Progenitor cell of endocrine pancreas (in vitro differentiated cells): ENCODE measurements at places on chromosomes 16 and 17.

DNA sequence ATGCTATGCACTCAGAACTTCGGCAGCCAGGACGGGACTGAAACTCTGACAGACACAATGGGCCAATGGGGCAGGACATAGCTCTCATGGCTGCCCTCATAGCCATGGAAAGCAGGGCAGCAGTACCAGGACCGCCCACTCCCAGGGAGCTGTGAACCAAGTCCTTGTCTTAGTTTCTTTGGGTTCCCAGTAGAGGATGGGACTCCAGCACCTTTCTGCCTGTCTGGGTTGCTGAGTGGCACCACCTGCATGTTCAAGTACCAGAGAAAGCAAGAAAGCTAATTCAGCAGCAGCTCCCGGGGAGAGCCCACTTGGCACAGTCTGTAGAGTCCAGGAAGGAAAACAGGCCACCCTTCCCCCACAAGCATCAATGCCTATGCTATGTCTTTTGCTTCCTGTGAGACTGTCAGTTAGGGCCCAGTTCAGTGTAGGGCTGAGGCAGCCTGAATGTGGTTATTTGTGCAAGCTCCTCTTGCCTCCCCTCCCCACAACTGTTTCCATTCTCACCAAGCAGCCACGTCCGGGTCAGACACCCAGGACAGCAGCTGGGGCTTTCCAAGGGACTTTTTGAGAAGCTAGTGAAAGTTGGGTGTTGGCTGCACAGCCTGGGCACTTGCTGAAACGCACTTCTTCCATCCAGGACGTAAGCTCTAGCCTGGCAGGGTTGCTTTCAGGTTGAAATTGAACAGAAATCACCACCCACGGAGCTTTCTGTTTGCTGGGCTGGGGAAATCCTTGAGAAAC lies 7.8 kb downstream of the SUPT4H1 start:
- no peak for DNase-seq

DNA sequence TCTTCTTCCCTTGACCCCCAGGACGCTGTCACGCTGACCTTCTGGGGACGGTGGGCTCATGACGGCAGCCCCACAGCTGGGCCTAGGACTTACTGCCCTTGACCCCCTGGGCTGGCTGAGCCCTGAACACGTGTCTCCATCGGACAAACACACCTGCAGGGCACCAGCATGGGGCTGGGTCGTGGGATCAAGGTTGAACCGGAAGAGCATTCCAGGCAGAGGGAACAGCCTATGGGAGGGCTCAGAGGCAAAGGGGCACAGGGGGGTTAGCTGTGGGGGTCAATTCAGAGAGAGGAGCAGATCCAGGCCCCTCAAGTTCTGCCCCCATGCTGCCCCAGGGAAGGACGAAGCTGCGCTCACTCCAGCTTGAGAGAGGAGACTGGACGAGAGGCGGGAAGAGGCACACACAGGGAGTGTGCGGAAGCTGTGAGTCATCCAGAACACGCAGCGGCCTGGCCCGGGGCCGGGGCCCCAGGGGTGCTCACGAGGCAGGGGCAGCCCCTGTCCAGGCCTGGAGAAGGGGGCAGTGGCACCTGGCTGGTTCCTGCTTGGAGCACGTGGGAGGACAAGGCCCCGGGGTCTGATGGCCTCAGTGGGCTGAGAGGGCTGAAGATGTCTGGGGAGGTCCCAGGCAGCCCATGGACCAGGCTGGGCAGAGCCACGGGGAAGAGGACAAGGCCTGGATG lies 9.9 kb downstream of the SSTR5 start:
- no peak for DNase-seq

DNA sequence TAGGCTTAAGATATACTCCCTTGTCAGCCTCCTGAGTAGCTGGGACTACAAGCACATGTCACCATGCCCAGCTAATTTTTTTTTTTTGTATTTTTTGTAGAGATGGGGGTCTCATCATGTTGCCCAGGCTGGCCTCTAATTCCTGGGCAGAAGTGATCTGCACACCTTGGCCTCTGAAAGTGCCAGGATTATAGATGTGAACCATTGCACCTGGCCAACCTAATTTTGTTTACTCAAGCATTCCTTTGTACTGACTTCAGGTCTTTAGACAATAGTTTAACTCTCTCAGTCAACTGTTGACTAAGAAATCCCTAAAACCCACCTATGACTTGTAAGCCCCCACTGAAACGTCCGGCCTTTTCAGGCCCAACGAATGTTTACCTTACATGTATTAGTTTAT lies 628.3 kb upstream of the CDH8 start:
- DNase-seq, result no peak

- DNase-seq, result no peak
These were observed 52.6 kb downstream of the ERN1 start for GRCh38 chr17:64077379-64077778.

DNA sequence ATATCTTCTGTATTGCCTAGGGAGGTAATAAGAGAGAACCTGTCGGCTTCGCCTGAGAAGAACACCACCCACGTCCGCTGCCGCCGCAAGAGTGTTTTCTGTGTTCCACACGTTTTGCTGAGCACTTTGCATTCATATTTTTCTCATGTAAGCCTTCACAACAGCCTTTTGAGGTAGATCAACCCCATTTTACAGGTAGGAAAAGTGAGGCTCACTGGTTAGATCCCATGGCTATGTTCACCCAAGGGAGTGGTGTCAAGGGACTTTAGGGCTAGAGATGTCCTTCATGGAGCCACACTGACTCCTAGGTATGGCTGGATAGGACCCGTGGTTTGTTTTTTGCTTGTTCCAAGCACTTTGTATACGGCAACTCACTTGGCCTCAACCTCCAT lies 87.0 kb upstream of the LGALS9 start:
- DNase-seq, result no peak

- DNase-seq, result no peak
These were observed 1.0 kb downstream of the IL27 start for GRCh38 chr16:28505489-28506137.

DNA sequence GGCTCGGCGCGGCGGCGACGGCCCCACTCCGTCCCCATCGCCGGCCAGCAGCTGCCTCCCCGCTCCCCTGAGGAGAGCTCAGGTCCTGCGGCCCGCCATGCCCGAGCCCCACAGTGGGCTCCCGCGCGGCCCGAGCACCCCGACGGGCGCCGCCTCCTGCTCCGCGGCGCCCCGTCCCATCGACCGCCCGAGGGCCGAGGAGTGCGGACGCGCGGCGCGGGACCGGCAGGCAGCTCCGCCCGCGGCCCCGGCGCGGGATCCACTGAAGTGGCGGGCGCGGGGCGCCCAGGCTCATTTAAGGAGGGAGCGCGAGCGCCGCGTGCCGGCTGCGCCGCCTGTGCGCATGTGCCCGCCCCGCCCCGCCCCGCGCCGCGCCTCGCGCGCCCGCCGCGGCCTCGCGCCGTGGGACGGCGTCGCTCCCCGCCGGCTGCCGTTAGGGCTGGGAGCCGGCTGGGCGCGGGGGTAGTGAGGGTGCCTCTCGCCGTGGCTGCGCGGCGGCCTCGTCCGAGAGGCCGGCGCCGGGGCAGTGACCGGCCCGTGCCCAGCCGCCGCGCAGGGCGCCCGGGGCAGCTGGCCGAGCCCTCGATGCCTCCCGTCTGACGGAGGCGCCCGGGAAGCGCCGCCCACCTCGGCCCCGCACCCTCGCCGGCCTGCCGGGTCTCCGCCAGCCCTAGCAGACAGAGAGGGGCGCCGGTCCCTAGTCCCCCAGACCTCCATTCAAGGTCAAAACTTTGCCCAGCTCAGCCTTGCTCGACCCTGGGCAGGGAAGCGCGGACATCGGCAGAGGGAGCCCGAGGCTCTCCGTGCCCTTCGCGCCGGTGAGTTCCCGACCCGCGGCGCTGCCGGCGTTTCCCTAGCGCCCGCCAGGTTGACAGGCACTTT lies at the start of gene NETO2:
Gene NETO2, minus strand, starts transcription at position 269 of the 882 bp plus-strand sequence. CDS start 333 bp downstream, outside the sequence.
- peak; percentile 60 for DNase-seq

DNA sequence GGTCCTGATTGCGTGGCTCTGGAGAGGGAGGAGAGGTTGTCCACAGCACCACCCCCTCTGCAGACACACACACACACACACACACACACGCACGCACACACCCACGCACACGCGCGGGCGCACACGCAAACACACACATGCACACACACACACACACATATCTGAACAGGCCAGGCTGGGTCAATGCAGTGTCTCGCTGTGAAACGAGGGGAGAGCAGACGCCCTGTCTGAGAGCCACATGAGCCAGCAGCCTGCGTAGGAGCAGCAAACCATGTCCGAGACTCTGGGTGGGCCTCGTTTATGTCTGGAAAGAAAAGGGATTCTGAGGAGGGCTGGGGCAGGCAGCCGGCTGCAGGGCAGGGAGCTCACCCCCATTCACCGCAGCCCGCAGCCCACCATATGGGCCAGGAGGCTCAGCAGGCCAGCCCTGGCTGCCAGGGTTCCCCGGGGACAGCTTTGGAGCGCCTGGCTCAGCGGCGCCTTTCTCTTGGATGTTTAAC lies 93.3 kb upstream of the TNRC6C start:
- no peak for DNase-seq

DNA sequence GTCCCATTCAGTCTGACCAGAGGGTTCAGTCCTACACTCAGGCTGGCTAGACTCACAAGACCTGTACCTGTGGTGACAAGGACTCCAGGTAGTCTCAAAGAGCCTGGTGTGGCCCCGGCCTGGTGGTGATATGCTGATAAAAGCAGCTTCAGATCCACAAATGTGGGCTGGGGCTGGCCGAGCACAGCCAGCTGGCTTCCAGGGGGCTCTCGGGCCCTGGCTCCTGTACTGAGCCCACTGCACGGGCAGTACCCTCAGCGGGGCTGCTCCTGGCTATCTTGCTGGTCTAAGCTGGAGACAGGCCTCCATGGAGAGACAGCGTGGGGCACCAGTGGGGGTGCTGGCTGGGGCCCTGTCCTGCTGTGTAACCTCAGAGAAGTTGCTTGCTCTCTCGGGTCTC lies 4.3 kb downstream of the SMIM5 start:
- DNase-seq, result no peak

- DNase-seq, result no peak
These were observed 133.2 kb downstream of the NPIPB5 start for GRCh38 chr16:22643886-22644285.

DNA sequence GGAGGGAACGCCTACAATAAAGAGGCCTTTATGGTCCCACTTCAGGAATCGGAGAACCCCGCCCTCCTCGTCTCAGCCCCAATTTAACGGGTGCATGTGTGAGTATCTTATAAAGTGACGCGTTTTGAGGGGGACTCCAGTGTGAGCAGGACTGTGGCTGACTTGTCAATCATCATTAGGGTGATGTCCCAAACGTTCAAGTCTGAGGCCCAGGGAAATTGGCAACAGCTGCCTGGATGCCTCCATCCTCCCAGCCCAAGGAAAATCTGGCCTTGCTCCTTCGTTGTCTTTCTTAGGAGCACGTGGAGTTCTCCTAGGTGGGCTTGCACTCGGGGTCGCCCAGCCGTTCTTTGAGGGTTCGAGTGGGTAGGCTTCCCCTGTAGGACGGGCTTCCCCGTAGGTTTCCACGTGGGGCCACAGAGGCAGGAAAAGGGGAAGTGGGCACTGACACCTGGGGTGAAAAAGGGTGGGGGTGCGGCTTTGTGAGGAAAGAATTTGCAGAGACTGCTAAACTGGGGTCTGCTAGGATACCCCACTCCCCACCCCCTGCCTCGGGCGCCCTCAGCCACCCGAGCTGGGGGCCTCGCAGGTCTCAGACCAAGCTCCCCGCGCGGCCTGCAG lies 561 bp upstream of the HERPUD1 start:
- DNase-seq, result no peak

- DNase-seq, result no peak
These were observed 1026.8 kb downstream of the CDH11 start for GRCh38 chr16:64094992-64095634.

DNA sequence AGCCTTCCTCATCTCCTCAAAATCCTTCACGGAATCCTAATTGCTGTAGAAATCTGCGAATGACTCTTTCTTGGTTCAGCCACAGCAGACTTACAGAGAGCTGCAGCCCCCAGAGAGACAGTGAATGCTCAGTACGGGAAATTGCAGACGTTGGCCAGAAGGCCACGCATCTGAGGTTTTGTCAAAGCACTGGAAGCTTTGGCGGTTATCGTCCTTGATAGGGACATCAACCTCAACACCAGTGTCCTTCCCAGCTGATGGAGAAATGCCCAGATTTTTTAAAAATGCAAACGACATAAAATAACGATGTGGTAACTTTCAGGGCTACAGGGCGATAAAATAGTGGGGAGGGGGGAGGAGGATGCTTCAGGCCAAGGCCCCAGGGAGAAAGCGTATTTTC lies 166.6 kb upstream of the CIBAR2 start:
- no peak for DNase-seq

GRCh38 chr17:17343160-17343735 lies 40.1 kb downstream of the NT5M start:
- DNase-seq, result no peak

GRCh38 chr17:11559601-11560000 lies 38.7 kb upstream of the DNAH9 start:
- no peak for DNase-seq
